ENCODE measurements at places on chromosomes 12 and 14.

GRCh38 chr14:65585216-65585615 lies 172.7 kb downstream of the FUT8 start:
- DNase-seq: no peak

- no peak for DNase-seq
Observed at GRCh38 chr14:90731487-90731886, 84.7 kb downstream of the TTC7B start.

DNA sequence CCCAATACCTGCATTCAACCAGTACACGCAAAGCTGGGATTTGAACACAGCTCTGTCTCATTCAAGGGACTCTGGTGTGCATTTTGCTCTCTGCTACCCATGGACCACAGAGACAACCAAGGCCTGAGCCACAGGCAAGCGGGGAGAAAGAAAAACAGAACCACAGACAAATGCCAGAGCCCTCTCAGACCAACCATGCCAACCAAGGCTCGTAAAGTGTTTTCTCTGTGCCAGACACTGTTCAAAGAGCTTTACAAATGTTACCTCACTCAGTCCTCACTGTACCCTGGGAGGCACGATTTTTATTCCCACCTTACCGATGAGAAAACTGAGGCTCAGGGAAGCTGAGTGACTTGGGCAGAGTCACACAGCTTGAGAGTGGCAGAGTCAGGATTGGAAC lies 32.4 kb upstream of the EML1 start:
- DNase-seq: no peak

- DNase-seq: no peak
Observed at GRCh38 chr14:59183150-59183549, 5.3 kb upstream of the DAAM1 start.

DNA sequence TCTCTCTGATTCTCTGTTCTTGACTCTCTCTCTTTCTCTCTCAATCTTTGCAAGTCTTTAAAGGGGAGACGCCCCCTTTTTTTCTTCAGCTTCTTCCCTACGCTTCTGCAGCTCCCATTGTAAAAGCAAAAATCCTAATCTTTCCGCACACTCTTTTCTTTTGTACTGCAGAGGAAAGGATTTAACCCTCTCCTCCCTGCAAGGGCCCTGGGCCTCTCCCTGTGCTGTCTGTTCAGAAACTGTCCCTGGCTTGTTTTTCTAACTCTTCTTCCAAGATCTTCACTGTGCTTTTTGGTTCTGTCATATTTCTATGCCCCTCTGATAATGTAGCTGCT lies 10.9 kb upstream of the SALL2 start:
- no peak for DNase-seq

DNA sequence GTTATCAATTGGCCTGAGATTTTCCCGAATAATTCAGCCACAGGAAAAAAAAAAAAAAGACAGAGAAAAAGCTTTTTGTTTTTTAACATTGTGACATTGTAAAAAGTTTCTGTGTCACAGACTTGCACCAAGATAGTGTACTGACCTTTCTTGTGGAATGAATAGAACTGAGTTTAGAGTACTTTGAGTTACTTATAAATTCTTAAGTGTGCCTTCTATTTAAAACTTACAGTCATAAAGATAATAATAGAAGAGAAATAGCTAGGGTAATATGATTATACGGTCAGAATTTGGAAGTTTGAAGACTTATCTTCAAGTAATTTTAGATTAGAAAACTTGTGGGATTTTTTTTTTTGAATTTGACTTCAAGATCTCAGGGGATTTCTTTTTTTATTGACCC lies 88.8 kb downstream of the FGD4 start:
- no peak for DNase-seq

- no peak for DNase-seq
Observed at GRCh38 chr12:31929027-31929526, 30.1 kb upstream of the RESF1 start.

DNA sequence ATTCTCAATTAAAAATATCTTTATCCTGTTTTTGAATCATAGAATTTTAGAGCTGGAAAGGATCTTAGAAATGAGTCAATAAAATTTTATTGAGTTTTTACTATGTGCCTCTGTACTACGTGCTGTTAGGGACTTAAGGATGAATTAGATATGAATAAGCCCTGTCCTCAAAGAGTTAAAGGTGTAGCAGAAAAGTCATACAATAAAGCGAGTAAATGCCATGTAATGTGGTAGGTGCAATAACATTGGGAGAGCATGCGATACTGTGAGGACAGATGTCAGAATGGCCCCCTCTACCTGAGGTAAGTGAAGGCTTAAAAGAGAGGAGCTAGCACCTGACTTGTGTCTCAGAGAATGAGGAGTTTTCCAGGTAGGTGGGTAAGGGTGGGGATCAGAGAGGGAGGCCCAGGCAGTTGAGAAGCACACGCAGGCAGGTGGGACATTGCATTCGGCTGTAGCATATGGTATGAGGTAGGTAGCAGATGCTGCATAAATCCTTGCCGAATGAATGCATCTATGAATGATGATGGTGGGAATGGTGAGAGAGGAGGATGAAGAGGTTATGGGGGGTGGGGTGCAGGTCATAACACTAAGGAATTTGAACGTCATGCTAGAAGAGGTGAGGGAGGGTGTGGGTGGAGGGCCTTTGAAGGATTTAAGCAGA lies 35.4 kb upstream of the ATP23 start:
- DNase-seq: no peak

DNA sequence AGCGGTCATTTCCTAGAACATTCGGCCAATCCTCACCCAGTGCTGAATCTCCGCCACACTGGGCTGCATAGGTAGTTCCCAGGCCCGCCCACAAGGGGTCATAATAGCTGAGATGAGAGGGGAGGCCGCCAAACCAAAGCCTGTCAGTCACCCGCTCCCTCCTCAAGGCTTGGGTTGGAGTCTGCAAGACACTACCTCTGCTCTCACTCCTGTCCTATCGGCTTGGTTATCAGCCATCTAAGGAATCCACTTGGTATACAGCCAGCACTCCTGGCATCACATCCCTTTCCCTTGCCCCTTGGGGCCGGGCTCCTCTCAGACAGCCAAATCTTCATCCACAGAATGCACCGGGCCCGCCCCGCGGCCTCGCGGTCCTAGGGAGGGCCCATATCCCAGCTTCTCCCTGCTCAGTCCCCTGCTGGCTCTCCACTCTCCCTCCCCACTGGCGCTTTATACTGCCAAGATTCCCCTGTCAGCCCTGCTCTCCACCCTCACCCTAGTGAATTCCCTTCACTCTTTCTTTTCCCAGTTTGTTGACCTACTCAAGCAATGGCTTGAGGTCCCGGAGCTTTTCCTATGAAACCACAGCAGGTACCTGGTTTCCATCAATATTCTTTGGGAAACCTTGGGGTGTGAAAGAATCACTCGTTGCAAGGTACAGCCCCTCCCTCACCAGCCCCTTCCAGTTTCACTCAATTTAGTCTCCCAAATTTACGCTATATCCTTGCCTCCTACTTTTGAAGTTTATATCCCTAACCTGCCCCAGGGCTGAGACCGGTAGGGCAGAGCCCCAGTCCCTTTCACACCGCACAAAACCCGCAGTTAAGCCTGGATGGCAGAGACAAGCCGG lies 1.4 kb downstream of the IFFO1 start:
- no peak for DNase-seq

All from brain pericyte (primary cell).